ENCODE measurements at places on chromosomes 13 and 19.

GRCh38 chr19:38319421-38320258, at the start of gene KCNK6:
KCNK6 (plus strand) TSS chr19:38319845; CDS start chr19:38319951, 106 bp downstream.
- peak; percentile 31 for DNase-seq

GRCh38 chr19:44003461-44004009, 778 bp downstream of the ZNF230 start:
- DNase-seq: peak; percentile 44

DNA sequence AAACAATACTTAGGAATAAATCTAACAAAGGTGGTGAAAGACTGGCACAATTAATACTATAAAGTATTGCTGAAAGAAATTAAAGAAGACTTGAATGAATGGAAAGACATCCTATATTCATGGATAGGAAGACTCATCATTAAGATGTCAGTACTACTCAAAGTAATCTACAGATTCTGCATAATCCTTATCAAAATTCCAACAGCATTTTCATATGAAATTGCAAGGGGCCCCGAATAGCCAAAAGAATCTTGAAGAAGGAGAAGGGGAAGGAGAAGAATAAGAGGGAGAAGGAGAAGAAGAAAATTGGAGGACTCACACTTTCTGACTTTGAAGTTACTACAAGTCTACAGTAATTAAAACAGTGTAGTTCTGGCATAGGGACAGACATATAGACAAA, 25.6 kb upstream of the LRP3 start:
- DNase-seq: no peak

- DNase-seq: no peak
Observed at GRCh38 chr13:92941167-92941566, 285.4 kb upstream of the GPC6 start.

- DNase-seq: no peak
Observed at GRCh38 chr13:99353836-99354235, 46.6 kb upstream of the GPR183 start.

GRCh38 chr13:26721251-26722121, 39.1 kb downstream of the GPR12 start:
- DNase-seq: peak; percentile 91

DNA sequence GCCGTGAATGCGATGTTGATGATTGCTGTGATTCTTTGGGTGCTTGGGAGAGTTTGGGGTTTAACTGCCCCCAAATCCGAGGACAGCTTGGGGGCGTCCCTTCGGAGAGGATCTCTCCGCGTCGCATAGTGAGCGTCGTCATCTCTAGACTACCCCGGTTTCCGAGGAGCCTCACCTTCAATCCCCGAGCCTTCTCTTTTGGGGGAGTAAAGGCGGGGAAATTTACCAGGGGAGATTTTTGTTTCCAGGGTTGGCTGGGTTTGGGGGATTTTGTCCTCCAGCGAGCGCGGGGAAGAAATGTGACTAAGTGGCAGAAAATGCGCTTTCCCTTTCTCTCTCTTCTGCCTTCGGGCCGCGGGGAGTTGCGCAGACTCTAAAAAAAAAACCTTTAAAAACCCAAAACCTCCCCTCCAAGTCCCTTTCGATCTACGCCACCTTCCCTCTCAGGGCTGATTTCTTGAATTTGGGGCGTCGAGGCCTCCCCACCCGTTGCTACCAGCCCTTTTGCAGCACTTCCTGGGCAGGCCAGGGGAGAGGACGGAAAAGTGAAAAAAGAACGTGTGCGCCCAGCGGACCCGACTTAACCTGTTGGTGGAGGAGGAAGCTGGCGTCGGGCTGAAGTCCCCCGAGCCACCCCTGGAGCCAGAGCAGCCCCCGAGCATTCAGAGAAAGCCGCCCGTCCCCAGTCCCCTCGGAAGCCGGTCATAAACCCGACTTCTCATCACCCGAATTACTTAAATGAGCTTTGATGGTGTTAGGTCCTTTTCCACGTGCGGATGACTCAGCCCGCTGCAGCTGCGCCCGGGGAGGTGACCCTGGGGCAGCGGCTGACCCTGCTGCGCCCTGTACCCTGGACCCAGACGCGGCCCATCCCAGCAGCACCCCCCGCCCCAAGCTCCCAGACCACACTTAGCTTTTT, 17.7 kb downstream of the NFIX start:
- peak; percentile 28 for DNase-seq

GRCh38 chr19:1063030-1063908, 3.7 kb upstream of the ARHGAP45 start:
- no peak for DNase-seq

- DNase-seq: no peak
Observed at GRCh38 chr19:48473161-48473966, 4.2 kb downstream of the CYTH2 start.

DNA sequence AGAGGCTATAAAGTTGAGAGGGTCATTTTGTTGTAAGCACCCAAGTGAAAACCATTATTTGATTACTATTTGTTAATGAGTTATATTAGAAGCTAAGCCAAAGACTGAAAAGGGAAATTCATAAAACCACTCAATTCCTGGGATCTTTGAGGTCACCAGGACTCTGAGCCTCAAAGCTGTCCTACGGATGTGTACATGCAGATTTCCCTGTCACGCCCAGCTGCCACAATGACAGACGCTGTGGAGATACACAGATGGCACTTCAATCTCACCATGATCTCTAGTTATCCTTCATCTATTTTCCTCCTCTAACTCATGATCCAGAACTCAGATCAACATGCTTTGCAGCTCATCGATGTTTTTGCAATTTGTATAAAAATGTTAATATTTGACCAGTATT, 403.5 kb upstream of the MIR17HG start:
- no peak for DNase-seq

DNA sequence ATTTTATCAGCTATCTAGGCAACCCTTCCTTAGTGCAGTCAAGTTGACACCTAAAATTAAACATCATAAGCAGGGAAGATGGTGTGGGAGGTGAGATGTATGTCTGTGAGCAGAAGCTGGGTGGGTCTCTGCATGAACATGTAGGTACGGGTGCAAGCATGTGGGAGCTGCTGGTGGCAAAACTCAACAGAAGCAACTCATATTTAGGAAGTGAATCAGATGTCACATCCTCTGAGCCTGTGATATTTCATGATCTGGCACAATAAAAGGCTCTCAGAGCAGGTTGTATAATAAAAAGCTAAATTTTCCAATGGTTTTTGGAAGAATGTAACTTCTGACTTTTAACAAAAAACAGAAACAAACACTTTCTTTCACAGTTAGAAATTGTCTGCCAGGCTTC, 44.4 kb downstream of the C1QTNF9 start:
- no peak for DNase-seq

DNA sequence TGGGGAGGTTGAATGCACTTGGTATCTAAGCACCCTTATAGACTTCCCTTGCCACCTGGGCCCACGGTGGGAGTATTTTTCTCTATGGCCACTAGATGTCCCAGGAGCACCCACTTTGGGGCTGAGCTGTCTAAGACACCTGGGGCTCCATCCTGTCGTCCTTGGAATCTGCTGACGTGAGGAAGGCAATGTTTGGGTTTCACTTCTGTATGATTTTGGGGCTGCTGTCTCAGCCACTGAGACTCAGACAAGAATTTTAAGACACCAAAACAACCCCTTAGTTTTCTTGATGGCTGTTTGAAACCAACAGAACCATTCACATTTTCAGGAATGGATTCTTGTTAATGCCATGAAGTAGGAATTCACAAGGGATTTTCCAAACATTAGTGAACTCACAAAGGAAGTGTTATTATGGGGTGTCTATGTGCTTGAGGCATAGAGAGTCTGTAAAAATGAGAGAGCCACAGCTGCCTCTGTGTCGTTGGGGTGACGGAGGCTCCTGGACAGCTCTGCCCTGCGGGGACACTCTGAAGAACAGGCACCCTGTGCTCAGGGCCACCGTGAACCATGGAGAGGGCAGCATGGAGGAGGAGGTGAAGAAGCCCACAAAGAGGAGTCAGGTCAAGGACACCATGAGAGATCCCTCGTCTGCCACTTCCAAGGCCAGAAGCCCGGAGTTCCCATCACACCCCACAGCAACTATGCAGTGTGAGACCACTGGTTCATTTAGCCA, 106.8 kb upstream of the SPATA13 start:
- DNase-seq: peak; percentile 52

GRCh38 chr13:112910616-112911280, 58.3 kb upstream of the MCF2L start:
- DNase-seq: no peak

DNA sequence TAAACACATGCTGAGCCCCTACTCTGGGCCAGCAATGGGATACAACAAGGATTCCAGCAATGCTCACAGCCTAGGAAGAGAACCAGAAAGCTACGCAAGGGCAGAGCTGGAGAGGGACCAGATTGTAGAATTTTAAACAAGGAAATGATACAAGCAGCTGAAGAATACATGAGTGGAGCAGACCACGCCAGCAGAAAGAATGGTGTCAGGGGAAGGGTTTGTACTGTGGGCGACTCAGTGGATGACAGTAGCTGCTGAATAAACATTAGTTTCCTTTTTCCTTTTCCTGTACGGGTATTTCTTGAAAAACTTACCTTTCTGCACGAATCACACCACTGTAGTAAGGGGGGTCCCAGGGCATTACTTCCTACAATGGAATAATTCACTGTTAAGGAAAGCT, 30.7 kb downstream of the MIPEP start:
- DNase-seq: no peak

DNA sequence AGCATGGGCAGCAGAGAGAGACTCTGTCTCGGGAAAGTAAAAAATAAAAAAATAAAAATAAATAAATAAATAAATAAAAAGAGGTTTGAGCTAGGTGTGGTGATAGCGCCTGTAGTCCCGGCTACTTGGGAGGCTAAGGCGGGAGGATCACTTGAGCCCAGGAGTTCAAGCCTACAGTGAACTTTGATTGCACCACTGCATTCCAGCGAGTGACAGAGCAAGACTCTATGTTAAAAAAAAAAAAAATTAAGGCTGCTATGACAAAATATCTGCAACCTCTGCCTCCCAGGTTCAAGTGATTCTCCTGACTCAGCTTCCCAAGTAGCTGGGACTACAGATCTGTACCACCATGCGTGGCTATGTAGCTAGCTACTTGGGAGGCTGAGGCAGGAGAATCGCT, 3.2 kb upstream of the DENND1C start:
- no peak for DNase-seq

Measured in AML-193 (cell line).